Foreskin keratinocyte (primary cell): ENCODE measurements at places on chromosomes 3 and 15.

GRCh38 chr15:74837482-74838136, 5.3 kb downstream of the ULK3 start:
- no peak for DNase-seq

DNA sequence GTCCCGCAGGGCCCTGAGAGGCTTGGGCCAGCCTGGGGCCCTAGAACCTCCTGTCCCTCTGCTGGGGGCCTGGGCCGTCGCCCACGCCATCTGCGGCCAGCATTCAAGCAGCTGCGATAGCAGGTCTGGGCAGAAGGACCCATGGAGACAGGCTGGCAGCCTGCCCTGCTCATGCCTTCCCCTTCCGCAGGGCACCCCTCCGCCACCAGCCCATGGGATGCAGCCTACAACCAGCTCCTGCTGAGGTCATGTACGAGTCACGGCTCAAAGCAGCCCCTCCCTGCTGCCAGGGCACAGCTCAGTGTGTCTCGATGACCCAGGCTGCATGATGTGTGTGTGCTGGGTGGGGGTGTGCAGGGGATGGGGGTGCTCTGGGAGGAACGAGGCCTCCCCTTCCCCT, 27.8 kb downstream of the DUSP7 start:
- DNase-seq = no peak

- DNase-seq = no peak
These were observed 62.0 kb upstream of the ZBTB38 start for GRCh38 chr3:141306276-141306675.

DNA sequence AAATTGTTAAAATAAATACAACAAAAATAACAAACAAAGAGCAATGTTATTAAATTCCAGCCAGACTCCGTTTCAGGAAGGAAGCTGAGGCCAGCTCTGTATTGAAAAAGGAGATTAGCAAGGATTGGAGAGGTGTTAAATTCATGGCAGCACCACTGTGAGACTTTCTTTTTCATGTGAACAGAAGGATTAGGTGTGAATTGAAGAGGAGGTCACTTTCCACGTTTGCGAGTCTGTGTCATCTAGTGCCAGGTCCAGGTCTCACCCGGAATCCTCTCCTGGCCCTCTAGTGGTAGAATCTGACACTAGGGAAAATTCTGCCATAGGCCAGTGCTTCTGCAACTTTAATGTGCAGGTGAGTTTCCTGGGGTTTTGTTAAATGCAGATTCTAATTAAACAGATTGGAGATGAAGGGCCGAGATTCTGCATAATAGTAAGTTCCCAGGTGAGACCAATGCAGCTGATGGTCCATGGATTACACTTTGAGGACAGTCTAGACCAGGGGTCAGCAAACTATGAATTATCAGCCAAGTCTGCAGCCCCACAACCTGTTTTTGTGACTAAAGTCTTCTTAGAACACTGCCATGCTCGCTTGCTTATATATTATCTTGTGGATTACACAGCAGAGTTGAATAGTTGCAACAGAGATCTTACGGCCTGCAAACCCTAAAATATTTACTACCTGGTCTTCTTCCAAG, 9.2 kb upstream of the SLC6A1 start:
- DNase-seq = peak; percentile 49

DNA sequence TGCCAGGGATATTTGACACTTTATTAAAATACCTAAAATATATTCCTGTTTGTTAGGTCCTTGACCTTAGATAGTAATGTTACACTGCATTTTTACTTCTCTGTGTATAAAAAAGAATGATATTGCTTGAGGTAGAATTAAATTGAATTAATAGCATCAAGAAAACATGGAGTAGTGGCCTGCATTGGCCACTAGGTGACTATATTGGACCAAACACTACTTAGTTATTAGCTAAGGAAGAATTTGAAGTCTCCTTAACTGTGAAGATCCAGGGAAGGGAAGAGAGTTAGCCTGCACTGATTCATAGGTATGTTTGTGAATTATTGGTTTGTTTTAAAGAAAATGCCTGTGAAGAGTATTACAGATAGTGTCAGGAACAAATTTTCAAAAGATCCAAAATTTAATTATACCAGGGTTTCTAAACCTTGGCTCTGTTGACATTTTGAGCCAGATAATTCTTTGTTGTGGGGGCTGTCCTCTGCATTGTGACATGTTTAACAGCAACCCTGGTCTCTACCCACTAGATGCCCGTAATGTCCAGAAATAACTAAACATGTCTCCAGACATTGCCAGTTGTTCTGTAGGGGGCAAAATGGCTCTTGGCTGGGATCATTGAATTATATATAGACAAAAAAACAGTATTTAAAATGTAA, 103.6 kb upstream of the THSD4 start:
- peak; percentile 68 for DNase-seq

DNA sequence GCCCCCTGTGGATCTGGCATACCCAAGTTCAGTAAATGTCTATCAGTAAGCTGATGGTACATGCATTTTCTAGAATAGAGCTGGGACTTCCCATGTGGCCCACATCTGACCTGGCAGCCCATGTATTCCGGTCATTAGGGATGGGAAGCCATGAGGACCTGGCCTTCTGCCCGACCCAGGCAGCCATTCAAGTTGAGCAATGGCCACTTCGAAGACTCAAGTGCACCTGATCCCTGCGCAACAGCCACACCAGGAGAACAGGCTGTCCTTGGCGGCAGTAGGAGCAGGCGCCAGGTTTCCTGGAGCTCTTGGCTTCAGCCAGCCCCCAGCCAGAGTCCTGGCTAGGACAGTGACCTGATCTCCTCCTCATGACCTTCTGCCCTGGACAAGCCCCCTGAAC, 14.6 kb downstream of the HEMK1 start:
- DNase-seq = no peak

GRCh38 chr15:68725736-68726135, 95.0 kb downstream of the ANP32A start:
- no peak for DNase-seq

DNA sequence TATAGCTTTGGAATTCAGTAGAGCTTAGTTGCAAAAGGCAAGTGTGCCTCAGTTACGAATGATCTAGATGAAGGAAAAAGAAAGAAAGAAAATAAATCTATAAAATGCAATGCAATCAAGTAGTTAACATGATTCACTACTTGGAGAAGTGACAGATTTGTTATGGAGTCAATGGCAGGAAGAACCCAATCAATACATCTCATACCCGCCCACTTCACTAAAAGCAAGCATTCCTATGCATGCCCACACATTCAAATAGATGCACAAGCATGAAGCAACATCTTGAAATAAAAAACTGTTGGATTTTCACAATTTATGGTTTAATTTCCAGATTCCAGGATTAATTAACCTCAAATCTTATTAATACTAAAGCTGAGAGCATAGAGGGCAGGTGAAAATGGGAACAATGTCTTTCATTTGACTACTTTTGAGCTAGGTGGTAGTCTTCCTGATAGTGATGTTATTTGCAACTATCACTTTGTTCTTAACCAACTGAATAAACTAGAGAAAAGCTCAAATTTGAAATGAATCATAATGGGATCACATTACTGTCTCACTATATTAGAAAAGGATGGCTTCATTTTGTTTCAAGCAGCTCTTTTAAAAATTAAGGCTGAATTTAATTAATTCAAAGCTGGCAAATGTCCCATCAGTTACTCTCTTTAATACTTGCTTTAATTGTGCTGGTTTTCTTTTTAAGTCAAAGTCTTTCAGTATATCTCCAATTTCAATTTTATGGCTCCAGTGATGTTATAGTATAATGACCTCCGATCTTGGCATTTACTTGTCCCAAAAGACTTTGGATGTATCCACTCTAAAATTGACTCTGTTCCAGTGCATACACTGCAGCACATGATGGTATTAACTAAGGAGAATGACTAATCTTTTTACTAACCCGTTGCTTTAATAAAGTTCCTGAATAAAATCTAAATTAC, 46.7 kb upstream of the CCDC50 start:
- no peak for DNase-seq

DNA sequence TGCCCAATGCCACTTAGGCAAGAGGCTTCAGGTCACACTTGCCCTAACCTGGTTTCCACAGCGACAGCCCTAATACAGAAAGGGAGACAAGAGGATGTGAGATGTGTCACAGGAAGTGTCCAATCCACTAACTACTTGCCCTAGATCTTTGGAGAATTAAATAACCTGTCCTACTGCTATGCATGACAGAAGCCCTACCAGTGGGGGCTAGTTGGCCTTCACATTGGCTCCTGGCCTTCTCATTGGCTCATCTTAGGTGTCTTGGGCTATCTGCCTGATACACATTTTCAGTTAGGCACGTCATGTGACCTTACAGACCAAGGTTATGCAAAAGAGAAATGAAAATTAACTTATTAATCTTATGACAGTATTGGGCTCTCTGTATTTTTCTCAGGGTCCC, 449.9 kb downstream of the FHIT start:
- no peak for DNase-seq

- no peak for DNase-seq
These were observed 65.6 kb upstream of the NEDD4 start for GRCh38 chr15:56058986-56059385.

- peak; percentile 5 for DNase-seq
These were observed 32.6 kb downstream of the PLCL2 start for GRCh38 chr3:16917256-16917935.

- no peak for DNase-seq
These were observed 737.9 kb upstream of the BCHE start for GRCh38 chr3:166575161-166575560.

DNA sequence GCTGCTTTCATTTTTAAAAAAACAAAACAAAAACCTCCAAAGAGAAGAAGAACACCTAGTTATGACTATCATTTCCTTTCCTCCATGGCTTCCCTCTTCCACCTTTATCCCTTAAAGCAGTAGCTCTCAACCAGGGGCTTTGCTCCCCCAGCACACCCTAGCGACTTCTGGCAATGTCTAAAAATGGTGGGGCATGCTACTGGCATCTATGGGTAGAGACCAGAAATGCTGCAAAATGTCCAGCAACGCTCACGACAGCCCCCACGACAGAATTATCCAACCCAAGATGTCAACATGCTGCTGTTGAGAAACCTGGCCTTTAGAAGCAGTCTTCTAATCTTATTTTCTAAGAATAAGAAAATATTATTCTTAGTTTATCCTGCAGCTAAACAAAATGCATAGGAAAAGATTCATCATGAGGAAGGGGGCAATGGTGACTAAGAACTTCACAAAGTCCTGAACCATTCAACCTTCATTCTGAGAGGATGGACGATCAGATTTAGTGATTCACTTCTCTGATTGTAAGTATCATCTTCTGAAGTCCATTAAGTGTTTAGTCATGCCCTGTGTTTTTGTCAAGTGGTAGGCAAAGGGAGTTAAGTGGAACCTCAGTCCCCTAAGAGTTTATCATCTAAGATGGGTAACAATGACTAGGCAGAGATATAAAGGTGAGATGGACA, 81.7 kb downstream of the CCNL1 start:
- no peak for DNase-seq

DNA sequence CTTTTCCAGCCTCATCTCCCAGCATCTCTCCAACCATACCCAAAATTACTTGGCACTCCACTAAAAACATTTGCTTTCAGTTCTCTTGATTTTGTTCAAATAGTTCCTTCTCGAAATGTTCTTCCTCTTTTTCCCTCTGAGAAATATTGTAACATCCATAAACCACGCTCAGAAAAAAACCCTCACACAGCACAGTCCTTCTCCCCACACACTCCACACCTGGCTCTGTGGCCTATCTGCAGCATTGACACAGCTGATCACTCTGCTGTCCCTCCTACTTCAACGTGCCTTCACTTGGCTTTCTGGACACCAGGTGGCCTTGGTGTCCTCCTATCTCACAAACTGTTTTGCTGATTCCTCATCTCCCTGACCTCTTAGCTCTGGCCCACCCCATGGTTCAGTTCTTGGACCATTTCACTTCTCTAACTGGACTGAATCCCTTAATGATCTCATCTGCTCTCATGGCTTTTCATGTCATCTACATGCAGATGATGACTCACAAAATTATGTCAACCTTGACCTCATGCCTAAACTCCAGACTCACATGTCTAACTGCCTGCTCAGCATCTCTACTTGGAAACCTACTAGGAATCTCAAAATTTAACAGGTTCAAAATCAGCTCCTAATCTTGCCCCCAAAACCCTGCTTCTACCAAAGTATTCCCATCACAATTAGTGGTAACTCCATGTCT, 93.3 kb downstream of the TRIM42 start:
- no peak for DNase-seq

- DNase-seq = no peak
These were observed 64.6 kb downstream of the RPN1 start for GRCh38 chr3:128585974-128586373.

DNA sequence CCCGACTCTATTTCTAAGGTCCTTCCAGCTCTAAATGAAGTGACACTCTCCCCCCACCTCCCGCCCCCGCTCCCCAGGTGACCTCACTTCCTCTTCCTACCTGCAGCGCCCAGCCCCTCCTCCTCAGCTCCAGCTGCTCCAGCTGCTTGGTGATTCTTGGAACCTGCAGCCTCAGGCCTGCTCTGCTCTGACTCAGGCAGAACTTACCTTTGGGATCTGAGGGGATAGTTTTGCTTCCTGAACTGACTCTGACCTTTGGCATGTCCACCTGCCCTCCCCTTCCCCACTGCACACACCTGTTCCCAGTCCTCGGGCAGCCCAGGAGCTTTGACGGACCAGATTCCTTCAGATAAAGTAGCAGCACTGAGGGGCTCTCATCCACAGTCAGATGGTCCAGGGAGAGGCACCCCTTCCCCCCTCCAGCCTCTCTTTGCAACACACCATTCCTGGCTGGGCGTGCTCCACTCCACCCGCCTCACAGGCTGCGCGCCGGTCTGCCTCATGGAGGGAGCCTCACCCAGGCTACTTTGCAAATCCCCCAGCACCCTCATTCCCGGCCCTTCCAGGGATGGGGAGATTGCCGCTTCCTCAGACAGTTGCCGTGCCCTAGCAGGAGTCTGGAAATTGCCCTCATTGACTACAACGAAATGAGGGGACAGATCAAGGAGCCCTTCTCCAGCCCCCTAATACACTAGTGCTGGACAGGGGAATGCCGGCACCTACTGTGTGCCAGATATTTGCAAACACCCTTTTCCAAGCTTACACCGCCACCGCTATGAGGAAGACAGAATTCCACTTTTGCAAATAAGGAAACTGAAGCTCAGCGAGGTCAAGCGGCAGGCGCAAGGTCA, 692 bp upstream of the C15orf39 start:
- DNase-seq = peak; percentile 95

GRCh38 chr3:159897331-159898075, 91.1 kb upstream of the IL12A start:
- no peak for DNase-seq

DNA sequence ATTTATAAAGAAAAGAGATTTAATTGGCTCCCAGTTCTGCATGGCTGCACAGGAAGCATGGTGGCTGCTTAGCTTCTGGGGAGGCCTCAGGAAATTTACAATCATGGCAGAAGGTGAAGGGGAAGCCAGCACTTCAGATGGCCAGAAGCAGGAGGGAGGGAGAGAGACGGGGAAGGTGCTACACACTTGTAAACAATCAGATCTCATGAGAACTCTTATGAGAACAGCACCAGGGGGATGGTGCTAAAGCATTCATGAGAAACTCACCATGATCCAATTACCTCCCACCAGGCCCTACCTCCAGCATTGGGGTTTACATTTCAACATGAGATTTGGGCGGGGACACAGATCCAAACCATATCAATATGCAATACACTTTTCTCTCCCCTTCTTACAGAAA, 73.7 kb downstream of the ECT2 start:
- no peak for DNase-seq
